ENCODE measurements at places on chromosomes 1 and 21.

DNA sequence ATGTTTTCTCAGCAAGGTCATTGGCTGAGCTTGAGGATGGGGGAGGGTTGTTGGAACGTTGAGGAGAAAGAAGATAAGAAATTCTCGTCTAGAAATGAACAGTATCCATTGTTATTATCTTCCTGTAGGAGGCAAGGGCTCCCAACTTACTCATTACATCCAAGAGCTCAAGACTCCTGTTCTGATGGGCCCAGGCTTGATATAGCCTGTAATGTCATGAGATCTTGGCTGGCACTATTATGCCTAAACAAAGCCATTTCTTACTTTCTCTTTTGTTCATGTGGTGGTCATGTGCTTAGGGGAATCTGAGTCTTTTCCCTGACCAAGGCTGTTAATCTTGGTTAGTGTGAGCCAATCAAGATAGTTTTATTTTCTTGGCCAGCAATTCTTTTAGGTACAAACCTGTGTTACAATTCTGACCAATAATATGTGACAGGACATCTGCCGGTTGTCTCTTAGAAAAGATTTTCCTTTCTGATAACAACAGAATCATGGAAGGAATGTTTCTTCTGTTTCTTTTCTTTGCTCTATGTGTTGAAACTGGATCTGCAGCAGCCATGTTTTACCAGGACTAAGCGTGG, 15.2 kb upstream of the IGSF3 start:
- no peak for DNase-seq

GRCh38 chr1:85061711-85062424, 13.6 kb upstream of the MCOLN3 start:
- DNase-seq = peak; percentile 95

DNA sequence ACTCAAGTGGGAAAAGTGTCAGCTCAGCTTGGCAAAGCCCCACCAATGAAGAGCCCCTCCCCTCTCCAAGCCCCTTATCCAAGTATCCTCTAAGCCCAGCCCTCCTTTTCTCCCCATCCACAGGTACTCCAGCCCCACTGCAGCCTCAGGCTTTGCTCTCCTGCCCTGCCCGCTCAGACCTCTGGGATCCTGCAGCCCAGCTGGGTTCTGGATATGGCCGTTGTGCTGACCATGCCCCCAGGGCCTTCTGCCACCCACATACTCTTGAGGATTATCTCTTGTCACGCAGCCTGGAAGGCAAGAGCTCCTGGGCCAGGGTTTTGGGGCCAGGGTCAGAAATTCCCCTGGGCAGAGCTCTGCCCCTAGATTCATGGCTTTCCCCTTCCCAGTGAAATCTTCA, 4.7 kb downstream of the SHISA4 start:
- no peak for DNase-seq

- DNase-seq = no peak
These were observed 6.0 kb upstream of the NLRP3 start for GRCh38 chr1:247409869-247410544.

DNA sequence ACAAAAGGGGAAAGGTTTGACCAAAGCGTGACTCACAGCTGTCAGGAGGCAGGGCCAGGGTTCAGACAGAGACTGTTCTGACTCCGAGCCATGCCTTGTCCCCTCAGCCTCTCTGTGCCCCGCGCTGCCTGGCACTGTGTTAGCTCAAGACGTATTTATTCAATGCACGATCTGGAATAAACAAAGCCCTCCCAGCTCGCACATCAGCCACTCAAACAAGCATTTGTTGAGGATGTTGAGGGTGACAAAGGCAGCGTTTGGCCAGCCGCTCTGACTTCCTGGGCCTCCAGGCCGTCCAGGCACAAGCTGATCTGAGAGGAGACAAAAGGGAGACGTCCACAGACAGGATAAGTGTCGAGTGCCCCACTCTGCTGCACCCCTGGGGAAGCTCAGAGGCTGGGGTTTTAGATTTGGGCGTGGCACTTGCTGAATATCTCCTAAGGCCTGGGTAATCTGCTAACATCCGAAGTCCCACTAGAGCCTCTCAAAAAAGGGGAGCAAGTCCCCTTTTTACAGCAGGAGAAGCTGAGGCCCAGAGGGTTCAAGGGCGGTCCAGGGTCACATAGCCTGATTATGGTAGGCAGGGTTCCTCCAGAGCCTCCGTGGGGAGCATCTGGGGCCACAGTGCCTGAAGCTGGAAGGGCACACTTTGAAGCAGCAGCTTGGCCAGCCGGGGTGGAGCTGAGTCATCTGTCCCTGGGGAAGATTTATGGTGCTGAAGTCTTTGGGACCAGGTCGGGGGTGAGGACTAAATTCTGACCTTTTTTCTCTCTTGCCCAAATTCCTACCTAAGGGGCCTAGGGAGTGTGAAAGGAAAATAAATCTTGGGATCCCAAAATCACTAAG, 95.9 kb downstream of the SPSB1 start:
- DNase-seq = peak; percentile 80

DNA sequence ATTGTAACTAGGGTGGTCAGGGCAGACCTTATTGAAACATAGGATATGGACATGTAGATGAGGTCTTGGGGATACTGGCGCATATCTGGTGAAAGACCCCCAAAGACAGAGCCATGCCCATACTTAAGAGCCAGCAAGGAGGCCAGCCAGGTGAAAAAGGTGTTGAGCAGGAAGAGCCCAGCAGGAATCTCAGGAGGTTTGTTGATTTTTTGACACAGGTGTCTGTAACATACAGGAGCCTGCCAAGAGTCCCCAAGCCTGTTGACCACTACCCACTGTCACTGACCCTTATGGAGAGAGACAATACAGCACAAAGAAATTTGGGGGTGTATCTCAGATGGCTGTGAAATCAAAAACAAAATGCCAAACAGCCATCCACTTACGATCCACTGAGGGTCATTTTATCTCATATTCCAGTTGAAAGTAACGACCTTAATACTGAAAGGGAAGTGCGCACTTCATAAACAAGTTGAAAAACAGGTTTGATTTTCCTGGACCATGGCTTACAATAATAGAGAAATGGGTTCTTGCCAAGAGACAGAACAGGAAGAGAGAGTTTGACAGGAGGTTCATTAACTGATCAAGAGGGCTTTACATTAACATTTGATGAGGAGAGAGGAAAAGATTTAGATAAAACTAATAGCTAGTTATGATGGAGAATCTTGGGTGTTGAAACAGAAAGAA, 163.6 kb downstream of the GLUL start:
- no peak for DNase-seq

- DNase-seq = peak; percentile 82
These were observed at the start of gene SLC44A3 for GRCh38 chr1:94819945-94820746. Gene SLC44A3, plus strand, starts transcription at chr1:94820357. Its CDS starts 95 bp downstream, at chr1:94820452.

DNA sequence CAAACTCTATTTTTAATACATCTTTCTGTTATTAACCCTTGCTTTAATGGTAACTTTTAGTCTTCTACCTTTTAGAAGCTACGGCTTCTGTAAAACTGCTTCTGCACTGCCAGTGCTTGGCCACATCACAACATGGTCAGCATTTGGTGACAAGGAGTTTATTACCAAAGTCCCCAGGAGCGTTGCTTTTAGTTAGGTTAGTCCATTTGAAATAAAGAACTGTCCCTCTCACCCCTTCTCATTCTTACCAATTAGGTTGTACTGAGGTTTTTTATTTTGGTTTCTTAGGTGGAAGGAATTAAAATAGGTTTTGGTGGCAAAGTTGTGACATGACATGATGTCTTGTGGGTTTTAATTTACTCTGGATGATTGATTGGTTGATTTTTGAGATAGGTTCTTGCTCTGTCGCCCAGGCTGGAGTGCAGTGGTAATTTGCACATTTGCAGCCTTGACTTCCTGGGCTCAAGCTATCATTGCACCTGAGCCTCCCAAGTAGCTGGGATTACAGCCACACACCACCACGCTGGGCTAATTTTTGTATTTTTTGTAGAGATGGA, 39.2 kb downstream of the SPEN start:
- DNase-seq = no peak

- DNase-seq = no peak
These were observed 10.7 kb downstream of the LRRC8C start for GRCh38 chr1:89643577-89643976.

DNA sequence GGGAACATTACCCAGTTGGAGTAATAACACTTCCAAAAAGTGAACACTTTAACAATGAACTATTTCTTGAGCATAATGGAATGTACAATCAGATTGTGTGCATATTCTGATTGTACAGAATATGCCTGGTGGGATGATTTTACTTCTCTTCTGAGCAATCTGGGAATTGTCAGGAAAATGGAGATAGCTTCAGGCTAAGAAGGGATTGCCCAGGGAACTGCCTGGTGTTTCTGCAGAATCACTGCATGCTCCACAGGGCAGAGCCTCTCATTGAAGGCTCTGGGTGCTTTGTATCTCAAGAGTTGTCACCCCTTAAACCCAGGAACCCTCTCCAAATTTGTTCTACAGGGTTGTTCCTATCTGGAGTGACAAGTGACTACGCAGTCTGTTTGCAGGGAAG, 51.2 kb downstream of the UTP25 start:
- no peak for DNase-seq

DNA sequence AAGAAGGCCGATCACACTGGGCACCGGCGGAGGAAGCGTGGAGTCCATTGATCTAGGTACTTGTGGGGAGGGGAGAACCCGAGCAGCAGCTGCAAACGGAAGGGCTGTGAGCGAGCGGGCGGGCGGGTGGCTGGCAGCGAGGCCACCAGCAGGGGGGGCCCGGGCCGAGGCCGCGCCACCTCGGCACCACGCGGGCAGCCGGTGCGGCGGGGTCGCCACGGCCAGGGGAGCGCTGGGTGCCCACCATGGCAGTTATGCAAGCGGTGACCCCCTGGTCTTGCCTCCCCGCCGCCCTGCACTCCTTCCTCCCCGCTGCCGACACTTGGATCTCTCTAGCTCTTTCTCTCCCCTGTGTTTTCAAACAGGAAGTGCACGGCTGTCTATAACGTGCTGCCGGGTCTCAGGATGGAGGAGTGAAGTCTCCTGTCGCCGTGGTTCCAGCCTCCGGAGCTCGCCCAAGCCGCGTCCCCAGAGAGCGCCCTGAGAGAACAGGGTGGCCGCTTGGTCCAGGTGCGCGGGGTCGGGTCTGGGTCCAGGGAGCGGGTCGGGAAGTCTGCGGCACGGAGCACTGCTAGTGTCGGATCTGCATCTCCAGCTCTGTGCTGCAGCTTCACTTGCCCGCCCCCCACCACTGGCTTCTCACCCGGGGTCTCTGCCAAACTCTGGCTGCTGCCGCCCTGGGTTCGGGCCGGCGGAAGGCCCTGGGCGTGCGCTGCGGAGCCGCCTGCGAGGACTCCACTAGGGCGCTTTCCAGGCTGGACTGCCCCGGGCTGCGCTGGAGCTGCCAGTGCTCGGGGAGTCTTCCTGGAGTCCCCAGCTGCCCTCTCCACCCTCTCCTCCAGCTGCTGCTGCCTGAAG, 22.7 kb downstream of the LRRC8D start:
- peak; percentile 90 for DNase-seq

DNA sequence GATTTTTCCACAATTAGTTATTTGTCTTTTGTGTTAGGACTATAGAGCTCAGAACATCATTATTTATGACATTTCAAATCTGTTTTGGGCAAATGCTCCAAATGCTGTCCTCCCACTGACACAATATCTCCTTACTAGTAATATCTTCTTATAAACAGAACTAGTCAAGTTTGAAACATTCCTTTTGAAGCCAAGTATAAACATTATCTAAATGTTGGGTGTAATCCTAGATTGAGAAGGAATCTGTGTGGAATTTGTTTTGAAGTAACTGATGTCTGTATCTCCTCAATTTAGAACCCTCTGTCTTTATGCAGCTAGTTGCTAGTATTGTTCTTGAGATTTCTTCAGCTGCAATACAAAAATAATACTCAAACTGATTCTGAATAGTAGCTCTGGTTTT, 28.5 kb upstream of the PAXBP1 start:
- DNase-seq = no peak

- DNase-seq = no peak
These were observed 4.8 kb downstream of the NTNG1 start for GRCh38 chr1:107145637-107146036.

GRCh38 chr1:94727846-94728715, 92.1 kb upstream of the SLC44A3 start:
- peak; percentile 85 for DNase-seq

GRCh38 chr1:171110621-171111326, 20.1 kb downstream of the FMO3 start:
- DNase-seq = no peak

GRCh38 chr21:30194701-30195299, 21.1 kb downstream of the CLDN8 start:
- DNase-seq = peak; percentile 33

GRCh38 chr1:63828322-63829044, 54.7 kb downstream of the ROR1 start:
- DNase-seq = no peak

DNA sequence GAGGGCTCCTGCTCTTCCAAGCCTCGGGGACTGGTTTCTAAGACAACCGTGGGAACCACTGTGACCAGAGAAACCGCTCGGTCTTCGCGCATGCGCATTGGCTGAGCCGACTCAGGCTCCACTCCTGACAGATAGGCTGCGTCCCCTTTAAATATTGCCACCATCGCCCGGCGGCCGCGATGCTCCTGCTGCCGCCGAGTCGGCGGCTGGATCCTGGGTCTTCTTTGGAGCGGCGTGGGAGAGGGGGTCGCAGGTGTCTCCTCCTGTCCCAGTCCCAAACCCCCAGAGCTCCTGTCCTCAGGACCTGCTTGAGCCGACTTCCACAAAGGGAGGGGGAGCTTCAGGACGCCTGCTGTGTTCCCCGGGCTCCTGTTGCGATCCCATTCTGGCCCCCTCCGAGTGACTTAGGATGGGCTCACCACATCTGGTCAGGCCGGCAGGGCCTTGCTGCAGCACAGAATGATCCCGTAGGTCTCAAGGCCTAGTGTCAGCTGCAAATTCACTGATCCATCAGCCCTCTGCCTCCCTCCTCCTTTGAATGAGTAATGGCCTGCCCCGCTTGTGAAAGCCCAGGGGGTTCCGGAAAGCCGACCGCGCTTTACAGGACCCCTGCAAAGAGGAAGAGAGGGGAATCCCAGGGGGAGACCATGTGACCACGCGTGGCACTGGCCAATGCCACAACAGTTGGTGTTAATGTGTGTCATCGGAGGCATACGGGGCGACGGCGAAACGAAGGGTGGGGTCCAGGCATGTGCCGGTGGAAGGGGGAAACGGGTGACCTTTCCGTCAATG, 683.2 kb upstream of the TPTE start:
- peak; percentile 43 for DNase-seq

DNA sequence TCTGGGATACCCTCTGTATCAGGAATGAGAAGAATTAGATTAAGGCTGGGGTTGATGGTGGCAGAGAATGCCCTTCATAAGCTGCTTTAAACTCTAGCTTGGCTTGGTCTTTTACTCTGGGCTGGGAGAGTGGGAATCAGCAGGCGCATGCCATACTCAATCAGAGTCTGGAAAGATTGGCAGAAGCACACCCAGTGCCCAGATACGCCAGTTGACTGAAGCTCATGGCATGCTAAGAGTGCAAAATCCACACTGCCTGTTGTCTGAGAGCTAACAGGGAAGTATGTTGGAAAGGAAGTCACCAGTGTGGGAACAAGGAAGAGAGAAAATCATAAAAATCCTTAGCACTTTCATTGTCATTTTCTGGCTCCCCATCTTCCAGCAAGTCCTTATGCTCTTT, 53.0 kb downstream of the HMCN1 start:
- DNase-seq = no peak

DNA sequence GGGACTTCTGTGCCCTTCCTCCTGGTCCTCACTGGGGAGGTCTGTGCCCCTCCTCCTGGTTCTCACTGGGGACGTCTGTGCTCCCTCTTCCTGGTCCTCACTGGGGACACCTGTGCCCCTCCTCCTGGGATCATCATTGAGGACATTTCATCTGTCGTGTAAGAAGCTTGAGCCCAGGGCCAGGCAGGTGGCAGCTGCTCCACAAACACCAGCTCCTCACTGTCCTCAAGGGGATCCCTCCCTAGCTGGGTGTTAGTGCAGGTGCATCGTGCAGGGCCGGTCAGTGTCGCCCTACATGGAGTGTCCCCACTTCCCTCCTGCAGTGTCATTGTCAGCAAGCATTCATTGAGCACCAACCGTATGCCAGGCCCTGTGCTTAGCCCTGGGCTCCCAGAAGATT, 312.7 kb downstream of the PTPRU start:
- DNase-seq = no peak
